ENCODE measurements at places on chromosomes 11 and 22. TPM values are rescaled to one million over a fixed set of nuclear protein-coding genes. Genes with fewer than 3 reads are reported as not detected.

Gene ZFTA
- total RNA-seq: 22.5 TPM

Gene OR5A1
- not detected for total RNA-seq

Gene MYOD1
- total RNA-seq: not detected

Gene FOLR2
- not detected for total RNA-seq

Gene SCGB1D2
- not detected for total RNA-seq

Gene OR52I2
- total RNA-seq: not detected

Gene MYO18B
- total RNA-seq: not detected

Gene DKK3
- total RNA-seq: 872 TPM

Gene RBMXL2
- total RNA-seq: not detected

Gene P2RX6
- total RNA-seq: 1.8 TPM

Gene TNNT3
- total RNA-seq: not detected

Gene OR56A1
- total RNA-seq: not detected

Gene SLC22A12
- not detected for total RNA-seq
